ENCODE measurements at places on chromosomes 3 and 15.
A peak's percentile ranks its signal among the peaks of the same experiment; 100 is the strongest.

GRCh38 chr3:29384640-29385039, 103.8 kb downstream of the RBMS3 start:
- no peak for DNase-seq

DNA sequence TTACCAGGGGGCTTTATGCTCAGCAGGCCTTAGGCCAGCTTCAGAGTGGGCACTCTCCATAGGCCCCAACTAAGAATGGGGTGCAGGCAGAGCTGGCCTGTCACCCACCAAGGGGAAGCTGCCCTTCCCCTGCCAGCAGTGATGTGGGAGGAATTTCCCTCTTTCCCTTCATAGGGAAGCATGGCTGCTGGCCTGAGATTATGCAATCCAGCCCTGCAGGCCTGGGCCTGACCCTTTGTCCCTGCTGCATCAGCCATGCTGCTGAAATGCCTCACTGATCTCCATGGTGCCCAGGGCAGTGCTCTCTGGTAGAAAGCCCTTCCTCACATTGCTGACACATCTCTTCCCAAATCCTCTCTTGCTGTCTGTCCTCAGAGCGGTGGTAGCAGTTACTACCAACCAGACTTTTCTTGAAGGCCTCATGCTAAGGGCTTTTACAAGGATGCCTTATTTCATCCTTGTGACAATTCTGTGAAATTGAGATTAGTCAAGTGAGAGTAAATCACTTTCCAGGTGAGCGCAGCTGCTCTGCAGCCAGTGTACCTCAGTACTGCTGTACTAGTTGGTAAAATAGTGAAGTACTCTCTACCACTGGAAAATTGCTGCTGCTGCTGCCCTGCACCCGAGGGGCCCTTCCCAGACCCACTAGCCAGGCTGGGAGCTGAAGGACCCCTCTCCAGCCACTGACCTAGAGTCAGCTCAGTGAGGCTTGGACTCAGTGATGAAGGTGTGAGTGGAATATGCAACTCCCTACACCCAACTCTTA, 33.8 kb downstream of the MRAS start:
- no peak for DNase-seq

GRCh38 chr3:137988152-137988551, 21.8 kb upstream of the CLDN18 start:
- DNase-seq = peak; percentile 18

- DNase-seq = no peak
These were observed 280.1 kb upstream of the RASGRP1 start for GRCh38 chr15:38844736-38845135.

DNA sequence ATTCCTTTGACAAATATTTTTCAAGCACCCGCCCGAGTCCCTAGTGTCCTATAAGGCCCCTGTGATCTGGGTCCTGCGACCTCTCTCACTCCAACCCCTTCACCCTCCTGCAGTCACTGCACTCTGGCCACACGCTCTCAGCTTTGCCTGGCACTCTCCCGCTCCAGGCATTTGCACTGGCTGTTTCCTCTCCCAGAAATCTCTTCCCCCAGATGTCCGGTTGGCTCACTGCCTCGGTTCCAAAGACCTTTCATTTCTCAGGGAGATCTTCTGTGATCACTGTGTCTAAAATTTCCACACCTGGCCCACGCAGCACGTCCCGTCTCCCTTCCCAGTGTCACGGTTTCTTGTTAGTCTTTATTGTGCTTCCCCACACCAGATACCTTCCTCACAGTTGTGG, 97.4 kb downstream of the WNT7A start:
- no peak for DNase-seq

- peak; percentile 74 for DNase-seq
These were observed 5.1 kb upstream of the DNAH1 start for GRCh38 chr3:52310861-52311575.

DNA sequence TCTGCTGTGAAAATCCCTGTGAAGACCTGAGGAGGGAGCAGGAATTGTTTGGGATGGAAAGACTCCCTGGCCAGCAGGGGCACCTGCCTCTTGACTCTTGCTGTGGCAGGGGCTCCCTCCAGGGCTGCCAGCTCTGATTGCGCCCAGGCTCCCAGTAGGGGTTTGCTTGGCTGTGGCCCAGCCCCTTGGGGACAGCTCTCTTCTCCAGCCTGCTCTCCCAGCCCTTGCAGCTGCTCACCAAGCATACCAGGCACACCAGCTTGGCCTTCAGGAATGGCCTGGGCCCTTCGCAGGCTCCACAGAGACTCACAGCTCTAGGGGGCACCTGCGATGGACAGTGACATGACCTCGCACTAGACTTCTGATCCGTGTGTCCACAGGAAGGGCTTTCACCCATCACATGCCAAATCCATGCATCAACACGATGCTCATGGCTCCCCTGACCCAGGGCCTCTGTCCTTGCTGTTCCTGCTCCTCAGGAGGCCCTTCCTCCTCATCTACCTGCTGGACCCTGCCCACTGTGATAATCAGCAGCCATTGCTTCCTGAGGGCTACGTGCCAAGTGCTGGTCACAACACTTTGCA, 61.8 kb downstream of the SCN5A start:
- peak; percentile 2 for DNase-seq

DNA sequence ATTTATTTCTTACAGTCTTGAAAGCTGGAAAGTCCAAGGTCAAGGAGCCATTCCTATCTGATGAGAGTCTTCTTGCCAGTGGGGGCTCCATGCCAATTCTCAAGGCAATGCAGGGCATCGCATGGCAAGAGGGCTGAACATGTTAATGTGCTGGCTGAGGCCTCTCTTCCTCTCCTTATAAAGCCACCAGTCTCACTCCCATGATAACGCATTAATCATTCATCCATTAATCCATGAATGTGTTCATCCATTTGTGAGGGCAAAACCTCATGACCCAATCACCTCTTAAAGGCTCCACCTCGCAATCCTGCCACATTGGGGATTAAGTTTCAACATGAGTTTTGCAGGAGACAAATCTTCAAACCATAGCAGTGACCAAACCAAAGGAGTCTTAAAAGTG, 118.3 kb downstream of the PROS1 start:
- no peak for DNase-seq

- peak; percentile 87 for DNase-seq
These were observed 19.7 kb upstream of the SATB1 start for GRCh38 chr3:18444595-18445400.

- no peak for DNase-seq
These were observed 18.2 kb downstream of the C15orf62 start for GRCh38 chr15:40787991-40788390.

GRCh38 chr3:94132777-94133176, 69.9 kb downstream of the NSUN3 start:
- no peak for DNase-seq

DNA sequence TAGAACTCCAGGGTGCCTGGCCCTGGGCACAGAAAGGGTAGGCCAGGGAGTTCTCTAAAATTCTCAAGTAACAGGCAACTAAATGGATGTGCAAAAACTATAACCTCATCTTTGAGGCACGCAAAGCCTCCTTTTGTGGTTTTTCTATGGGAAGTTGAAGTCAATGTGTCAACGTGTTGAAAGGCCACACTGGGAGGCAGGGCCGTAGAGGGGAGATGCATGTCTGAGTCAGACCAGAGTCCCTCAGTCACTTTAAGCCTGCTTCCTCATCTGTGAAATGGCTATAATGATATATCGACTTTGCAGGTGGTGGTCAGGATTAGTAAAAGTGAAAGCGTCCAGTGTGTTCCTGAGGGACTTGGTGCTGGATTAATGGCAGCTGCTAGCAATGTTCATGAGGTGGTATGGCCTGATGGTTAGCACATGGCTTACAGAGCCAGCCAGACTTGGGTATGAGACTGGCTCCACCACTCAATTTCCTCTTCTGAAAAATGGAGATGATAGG, 17.0 kb downstream of the TGM5 start:
- DNase-seq = peak; percentile 41

DNA sequence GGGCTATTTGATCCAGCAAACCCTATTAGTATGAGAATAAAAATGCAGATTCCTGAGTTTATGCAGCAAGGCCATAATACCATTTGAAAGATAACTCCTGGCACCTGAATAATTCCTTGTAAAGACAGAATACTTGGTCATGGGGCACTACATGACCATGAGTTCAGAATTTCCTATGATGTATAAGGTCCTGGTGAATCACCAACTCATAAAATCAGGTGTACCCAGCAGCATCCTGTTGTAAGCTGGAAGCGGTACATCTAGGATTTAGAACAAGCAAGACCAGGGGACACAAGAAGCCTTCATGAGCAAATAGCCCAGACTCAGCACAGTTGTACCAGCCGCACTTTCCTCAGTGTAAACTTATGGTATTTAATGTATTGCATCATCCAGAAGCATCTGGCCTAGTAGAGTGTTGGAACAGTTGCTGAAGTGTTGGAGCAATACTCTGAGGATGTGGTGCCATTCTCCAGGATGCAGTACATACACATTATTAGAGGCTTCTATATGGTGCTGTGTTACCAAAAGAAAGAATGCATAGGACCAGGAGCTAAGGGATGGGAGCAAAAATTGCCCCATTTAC, 233.4 kb downstream of the SQOR start:
- no peak for DNase-seq

GRCh38 chr15:73751899-73752805, 999 bp downstream of the INSYN1 start:
- DNase-seq = no peak

GRCh38 chr15:99438691-99439523, 126.9 kb upstream of the MEF2A start:
- no peak for DNase-seq

DNA sequence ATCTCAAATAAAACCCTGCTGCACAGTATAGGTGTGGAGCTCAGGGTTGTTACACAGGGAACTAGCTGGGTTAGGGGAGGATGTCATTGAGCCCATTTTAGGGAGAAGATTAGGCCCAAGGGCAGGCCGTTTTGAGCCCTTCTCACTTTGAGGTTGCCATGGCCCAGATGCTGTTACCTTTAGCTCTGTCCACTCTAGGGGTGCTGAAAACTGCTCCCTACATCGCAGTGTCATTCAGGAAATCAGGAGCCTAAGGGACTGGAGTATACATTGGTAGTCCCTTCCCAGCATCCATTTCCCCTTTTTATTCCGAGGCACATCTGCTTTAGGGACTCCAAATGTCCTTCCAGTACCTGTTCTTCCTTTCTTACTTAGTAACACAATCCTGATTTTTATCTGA, 79.0 kb upstream of the SELENOK start:
- no peak for DNase-seq

- DNase-seq = no peak
These were observed 15.6 kb downstream of the CPA3 start for GRCh38 chr3:148880681-148881080.

GRCh38 chr3:48863122-48863521, 15.4 kb upstream of the PRKAR2A start:
- no peak for DNase-seq

DNA sequence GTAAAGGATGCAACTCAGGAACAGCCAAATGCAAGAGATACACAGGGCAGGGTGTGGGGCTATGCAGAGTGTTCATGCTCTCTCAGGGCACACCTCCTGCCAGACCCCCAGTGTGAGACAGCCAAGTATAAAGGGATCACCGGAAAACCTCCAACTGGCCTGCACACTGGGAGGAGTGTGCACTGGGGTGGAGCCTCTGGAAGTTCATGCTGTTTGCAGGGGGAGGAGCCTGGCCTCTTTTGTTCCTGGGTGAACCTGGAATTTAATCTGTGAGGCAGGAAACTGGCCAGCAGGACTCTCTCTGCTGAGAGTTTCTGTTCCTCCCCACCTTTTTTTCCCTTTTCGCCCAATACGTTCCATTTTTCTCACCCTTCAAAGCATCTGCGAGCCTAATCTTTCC, 204.1 kb downstream of the WNT5A start:
- DNase-seq = no peak

DNA sequence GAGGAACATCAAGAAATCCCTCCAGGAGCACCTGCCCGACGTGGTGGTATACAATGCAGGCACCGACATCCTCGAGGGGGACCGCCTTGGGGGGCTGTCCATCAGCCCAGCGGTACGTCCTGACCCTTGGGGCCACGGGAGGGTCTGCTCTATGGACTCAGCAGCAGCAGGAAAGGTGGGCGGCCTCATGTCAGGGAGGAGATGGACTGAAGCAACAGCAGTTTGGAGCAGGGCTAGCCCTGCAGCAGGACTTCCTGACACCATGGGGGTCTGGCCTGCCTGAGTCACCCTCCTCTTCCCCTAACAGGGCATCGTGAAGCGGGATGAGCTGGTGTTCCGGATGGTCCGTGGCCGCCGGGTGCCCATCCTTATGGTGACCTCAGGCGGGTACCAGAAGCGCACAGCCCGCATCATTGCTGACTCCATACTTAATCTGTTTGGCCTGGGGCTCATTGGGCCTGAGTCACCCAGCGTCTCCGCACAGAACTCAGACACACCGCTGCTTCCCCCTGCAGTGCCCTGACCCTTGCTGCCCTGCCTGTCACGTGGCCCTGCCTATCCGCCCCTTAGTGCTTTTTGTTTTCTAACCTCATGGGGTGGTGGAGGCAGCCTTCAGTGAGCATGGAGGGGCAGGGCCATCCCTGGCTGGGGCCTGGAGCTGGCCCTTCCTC, 24.2 kb downstream of the HDAC11 start:
- DNase-seq = no peak

DNA sequence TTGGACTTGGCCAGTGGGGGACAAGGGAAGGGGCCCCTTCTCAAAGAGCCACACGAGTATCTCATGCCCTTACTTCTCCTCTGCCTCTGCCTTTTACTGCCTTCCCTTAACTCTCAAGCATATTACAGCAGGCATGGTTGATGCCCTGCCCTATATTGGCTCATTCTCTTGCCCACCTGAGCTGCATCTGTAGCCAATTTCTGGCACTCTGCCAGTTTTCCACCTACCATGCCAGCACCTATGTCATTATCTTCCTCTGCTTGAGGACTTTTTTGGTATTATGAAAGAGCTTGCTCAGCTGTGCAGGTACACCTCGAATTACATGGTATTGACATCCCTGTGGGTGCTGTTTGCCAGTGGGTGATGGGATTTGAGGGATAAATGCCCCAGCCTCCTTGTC, 181.8 kb downstream of the OXSM start:
- DNase-seq = no peak

GRCh38 chr3:113496924-113497323, 18.0 kb downstream of the SPICE1 start:
- DNase-seq = no peak

GRCh38 chr15:74957476-74958035, 984 bp upstream of the RPP25 start:
- peak; percentile 23 for DNase-seq

DNA sequence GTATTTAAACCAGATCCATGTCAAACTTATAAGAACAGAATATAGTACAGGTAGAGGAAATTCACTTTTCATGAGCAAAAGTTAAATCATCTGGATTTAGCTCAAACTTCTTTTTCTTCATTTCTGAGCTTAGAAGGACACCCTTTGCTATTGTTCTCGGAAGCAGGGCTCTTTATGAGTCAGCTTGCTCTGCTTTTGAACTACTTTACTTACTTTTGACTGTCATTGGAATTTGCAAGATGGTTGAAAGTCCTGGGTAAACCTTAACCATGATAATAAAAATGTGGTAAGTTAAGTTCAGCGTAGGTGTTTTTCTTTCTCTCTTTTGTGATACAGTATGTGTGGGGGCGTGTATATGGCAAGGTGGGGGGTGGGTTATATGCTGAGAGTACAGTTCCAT, 312.7 kb upstream of the DPH6 start:
- DNase-seq = no peak

GRCh38 chr3:38173834-38174418, 8.6 kb downstream of the OXSR1 start:
- DNase-seq = peak; percentile 46

GRCh38 chr3:30311781-30312180, 294.6 kb upstream of the TGFBR2 start:
- no peak for DNase-seq

- no peak for DNase-seq
These were observed 125.8 kb downstream of the ECT2 start for GRCh38 chr3:172876297-172876696.

Measured in activated CD4-positive, alpha-beta memory T cell treated with anti-CD3 and anti-CD28 coated beads for 36 hours (primary cell).